ENCODE measurements at places on chromosomes 6 and 20. TPM values are rescaled to one million over a fixed set of nuclear protein-coding genes. Genes with fewer than 3 reads are reported as not detected.

Gene TSBP1
- total RNA-seq, result under 0.01 TPM

Gene ECT2L
- not detected for total RNA-seq

Gene GMPR
- total RNA-seq, result 20.4 TPM

Gene MYB
- 0.09 TPM for total RNA-seq

Gene DLK2
- total RNA-seq, result 0.09 TPM

Gene NKAIN4
- not detected for total RNA-seq

Gene HECA
- 26.0 TPM for total RNA-seq

Gene HLA-A
- total RNA-seq, result 595 TPM

Gene PGBD1
- 5.9 TPM for total RNA-seq

Gene BLTP3A
- total RNA-seq, result 4.4 TPM

Data from endothelial cell of coronary artery (primary cell).